Bone marrow (tissue), 2 donors: ENCODE measurements at places on chromosomes 7 and 10.

DNA sequence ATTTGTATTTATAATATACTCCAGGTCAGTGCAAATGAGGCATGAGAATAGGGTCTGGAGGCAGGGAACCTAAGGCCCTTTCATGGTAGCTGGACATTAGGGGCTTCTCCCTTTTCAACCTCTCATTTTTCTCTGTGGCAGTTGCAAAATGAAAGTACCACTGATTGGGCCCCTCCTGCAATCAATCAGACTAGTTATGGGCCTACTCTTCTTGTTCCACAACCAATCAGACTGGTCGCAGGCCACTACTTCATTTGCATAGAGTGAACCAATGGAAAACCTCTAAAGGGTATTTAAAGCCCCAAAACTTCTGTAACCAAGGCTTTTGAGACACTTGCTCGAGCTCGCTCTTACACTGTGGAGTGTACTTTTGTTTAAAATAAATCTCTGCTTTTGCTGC is 10.0 kb upstream of the PRPS1L1 start:
- no peak for DNase-seq

DNA sequence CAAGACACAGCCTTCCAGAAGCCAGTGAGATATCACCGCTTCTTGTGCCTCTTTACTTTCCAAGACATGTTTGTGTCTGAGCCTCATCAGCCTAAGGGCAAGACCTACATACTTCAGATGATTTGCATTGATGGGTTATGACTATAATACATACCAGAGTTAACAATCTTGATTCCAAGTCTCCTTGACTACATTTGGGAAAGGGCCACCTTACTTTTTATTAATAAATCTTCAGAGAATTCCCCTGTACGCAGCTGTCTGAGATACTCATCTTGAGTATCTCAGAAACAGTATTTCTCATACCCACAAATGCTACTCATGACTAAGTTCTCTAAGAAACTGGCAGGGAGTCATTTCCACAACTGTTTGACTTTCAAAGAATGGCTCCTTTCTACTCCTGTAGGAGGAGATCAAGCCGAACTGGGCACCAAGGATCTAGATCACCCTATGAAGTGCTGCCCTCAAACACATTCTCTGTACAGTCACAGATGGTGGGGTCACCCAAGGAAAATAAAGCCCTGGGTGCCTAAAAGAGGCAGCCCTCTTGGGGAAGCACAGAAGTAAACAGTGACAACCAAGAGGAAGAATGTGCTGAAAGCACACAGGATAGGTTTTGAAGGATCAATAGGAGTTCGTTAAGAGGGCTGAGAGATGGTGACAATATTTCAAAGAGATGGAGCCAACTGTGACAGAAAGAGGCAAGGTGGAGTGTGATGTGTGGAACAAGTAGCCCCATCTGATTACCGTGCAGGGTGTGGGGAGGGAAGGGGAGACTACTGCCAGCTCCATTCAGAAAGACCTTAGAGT is 138.9 kb downstream of the JAZF1 start:
- no peak for DNase-seq

DNA sequence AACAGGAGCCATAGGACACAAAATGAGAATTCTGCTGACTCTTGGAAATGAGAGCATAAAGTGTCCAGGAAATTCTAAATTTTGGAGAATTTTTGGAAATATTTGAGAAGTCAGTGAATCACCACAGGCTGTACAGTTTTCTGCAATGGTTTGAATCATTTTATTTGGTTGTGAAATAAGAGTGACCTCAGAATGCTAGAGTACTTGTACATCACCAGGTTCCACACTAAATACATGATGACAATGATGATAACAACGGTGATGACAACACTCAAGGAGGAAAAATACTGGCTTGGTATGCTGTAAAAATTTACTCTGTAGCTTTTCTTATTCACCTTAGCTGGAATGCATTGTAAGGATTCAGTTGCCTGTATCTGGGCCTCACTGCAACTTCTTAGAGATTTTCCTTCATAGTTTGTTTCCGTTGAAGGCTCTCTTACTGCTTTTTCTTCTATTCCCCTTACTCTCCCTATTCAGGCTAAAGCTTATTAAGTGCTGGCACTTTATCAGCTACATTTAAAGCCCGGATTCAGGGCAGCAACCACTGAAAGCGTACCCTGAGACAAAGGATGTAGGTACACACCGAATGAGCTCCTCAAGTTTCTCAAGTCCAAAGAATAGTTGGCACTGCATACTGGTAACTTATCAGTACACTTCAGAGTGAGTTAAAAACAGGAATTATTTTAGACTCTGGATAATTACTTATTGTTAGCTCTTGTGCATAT is 30.2 kb upstream of the NME8 start:
- no peak for DNase-seq

- DNase-seq = no peak
Observed at GRCh38 chr7:131100357-131101054, 227.2 kb upstream of the MKLN1 start.

DNA sequence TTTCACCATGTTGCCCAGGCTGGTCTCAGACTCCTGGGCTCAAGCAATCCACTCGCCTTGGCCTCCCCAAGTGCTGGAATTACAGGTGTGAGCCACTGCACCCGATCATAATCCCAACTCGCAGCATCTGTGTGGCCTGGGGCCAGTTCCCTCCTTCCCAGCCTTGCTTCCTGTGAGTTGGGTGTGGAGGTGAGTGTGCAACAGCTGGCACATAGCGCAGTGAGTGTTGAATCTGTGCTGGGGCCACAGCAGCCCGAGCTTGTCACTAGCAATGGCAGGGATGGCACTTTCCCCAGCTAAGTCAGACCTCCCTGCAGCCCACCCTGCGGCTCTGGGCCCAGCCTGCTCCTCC is 12.2 kb downstream of the TMEM184A start:
- DNase-seq = no peak

DNA sequence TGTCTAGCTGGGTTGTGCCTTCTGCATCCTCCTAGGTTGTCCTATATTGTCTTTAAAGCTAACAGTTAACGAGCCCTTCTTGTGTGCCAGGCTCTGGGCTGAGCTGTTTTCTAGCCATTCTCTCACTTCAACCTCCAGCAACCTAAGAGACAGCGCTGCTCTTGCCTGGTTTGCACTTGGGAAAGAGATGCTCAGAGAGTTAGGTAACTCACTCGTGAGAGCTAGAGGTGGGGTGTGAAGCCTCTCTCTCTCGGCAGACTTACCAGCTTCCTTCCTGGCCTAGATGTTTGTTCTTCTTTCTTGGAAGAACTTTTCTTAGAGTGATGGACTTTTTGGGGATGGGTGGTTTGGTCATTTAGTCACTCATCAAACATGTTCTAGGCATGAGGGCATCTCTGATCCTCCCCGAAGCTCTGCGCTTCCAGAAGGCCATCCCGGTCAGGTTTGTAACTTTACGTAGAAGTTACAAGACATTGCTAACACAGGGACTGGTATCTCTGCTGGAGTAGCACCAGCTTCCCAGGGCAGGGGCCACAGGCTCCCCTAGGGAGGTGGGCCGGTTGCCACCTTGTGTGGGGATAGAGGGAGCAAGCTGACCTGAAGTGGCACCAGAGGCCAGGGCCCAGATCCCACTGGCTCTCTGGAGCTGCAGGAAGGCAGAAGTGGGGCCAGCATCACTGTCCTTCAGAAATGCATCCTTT is 14.3 kb downstream of the TSPAN15 start:
- DNase-seq = peak; percentile 42

- DNase-seq = no peak
Observed at GRCh38 chr7:35336444-35336843, 82.5 kb upstream of the TBX20 start.
